ENCODE measurements at places on chromosomes 11 and 22.

DNA sequence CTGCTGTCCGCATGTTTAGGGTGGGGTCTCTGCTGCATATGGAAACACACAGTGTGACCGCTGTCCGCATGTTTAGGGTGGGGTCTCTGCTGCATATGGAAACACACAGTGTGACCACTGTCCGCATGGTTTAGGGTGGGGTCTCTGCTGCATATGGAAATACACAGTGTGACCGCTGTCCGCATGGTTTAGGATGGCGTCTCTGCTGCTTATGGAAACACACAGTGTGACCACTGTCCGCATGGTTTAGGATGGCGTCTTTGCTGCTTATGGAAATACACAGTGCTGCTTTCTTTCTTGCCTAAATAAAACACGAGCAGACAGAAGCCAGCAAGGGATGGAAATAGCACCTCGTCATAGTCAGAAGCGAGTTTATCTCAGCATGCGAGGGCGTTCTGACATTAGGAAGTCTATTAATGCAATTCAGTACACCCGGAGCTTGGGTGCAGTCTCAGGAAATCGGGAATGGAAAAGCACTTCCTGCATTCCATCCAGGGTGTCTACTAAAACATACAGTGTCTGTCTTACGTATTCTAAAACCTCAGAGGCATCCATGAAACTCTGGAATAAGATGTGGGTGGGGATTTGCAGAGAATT, 32.6 kb upstream of the TOLLIP start:
- no peak for DNase-seq

- no peak for DNase-seq
Observed at GRCh38 chr22:36148411-36148810, 12.1 kb downstream of the APOL3 start.

- no peak for DNase-seq
Observed at GRCh38 chr22:45211848-45212247, 28.8 kb downstream of the KIAA0930 start.

DNA sequence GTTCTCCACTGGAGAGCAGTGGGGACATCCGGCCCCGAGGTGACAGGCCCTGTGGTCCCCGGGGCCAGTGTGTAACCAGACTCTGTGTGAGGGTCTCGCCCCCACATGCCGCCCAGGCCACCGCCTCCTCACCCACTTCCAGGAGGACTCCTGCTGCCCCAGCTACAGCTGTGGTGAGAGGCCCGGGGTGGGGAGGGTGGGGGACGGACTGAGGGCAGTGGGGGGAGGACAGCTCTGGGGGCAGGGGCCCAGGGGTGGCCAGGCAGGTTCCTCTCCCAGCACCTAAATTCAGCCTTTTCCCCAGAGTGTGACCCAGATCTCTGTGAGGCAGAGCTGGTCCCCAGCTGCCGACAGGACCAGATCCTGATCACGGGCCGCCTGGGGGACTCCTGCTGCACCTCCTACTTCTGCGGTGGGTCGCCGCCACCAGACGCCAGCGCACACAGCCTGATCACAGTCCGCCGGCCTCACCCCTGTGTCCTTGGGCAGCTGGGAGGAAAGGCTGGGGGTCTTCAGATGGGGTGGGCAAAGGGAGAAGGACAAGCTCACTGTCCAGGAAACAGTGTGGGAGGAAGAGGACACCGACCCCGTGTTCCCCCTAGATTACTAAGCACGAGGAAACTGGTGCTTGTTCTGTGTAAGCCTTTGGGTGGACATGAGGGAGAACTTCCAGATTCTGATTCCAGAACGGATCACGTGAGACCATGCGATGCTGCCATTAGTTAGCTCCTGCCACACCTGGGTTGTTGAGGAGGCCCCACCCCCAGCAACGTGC, 84.4 kb upstream of the MYOD1 start:
- DNase-seq: no peak

GRCh38 chr22:40401532-40401931, 31.1 kb downstream of the SGSM3 start:
- no peak for DNase-seq

DNA sequence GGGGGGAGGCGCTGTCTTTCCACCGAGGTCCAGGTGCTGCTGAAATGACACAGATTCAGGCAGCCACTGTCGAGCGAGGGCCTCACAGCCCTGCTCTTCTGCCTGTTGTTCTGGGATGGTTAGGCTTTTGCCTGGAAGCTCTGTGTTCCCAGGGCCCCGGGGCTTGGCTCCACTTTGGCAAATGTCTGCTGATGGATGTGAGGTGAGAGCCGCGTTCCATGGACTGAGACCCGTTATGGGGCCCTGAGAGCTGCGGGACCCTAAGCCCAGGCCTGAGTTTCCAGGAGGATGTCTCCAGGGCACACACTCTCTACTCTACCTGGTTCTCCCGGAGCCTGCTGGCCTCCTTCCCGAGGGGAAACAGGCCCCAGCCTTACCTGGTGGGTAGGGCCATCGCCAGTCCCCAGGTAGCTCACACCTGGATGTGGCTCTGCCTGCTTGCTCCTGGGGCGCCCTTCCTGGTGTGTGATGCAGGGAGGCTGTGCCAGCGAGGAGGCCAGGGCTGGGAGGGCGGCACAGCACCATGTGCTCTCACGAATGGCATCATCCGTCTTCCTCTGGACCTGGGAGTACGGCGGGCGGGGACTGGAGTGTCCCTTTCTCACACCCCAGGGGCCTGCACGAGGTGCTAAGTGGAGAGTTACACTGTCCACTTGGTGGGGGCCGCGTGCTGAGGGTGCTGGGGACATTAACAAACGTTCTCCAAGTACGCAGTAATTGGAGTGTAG, 435.5 kb downstream of the TBC1D22A start:
- DNase-seq: no peak

DNA sequence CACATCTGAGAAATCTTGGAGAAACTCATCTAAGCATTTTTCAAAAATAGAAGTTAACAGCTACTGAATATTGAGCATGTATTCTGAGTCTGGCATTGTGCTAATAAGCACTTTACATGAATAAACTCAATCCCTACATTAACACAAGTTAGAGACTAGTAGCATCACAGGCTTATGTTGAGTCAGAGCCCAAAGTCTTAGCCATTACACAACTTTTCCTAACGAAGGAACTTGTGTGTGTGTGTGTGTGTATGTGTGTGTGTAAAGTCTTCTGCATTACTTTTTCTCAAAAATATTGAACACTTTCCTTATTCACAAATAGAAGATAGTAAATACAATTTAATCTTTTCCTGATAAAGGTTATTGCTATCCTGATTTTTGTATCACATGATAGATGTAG, 8.7 kb upstream of the CLPB start:
- no peak for DNase-seq

DNA sequence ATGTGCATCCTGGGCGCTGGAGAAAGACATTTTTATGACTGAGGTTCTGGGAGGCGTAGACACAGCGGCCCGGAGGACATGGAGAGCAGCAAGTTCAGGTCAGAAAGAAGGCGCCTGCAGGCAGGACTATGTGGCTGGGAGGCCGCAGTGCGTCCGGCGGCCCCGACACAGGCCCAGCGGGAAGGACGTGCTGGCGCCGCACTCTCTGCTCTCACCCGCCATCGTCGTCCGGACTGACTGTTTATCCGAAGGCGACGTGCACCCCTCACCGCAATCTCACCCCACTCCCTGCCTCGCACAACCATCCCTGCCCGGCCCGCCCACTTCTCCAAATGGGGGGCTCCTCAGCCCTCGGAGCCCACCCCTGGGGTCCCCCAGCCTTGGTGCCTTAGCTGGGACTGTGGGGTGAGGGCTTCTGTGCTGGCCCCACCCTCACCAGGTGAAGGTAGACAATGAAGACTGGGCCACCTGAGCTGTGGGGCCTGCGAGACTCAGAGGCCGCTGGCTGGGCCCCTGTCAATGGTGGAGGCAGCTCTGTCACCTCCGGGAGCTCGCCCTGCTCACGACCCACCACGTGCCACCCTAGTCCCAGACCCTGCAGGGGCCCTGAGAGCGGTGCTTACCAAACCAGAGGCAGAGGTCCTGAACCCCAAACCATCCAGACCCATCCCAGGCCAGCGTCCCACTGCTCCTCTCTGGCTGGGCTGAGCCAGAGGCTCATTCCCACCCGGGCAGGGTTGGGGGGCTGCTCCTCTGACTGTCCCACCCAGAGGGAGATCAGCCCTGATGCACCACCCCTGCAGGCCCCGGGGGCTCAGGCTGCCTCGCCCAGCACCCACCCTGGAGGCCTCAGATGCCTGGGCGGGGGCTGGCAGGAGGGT, 16.2 kb upstream of the MUC5B start:
- no peak for DNase-seq

- DNase-seq: no peak
Observed at GRCh38 chr11:95835351-95835750, 45.1 kb downstream of the CEP57 start.

- no peak for DNase-seq
Observed at GRCh38 chr11:133038850-133039249, 493.5 kb downstream of the OPCML start.

DNA sequence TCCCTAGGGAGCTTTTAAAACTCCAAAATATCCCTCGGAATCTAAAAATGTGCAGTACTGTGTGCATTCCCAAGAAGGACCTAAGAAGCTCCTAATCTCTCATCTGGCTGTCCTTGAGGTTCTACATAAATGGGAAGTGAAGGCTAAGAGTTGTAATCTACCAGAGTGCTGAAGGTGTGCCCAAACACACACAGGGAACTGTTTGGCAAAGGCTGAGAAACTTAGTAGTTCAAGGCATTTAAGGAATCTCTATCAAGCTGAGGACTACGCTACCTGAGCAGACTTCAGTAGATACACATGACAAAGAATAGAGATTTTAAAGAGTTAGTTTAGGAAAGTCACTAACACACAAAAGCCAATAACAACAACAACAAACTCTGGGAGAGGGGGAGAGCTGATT, 71.1 kb downstream of the TTC28 start:
- DNase-seq: no peak

DNA sequence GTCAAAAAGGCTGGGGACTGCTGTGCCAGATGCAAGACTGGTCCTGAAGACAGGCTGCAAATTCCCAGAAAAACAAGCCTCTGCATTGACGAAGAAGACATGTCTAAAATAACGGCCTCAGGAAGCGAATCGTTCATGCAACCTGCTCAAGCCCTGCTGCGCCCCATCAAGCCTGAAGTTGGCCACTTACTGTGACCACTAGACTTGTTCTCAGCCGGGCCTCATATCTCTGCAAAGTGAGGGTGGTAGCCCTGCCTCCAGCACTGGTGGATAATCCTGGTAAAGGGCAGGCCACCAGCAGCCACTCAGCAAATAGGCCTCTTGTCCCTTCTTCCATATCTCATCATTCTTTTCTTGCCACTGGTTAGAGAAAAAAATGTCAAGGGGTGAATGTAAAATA, 11.8 kb downstream of the LTO1 start:
- DNase-seq: no peak

GRCh38 chr22:49936973-49937757, 18.7 kb downstream of the CRELD2 start:
- no peak for DNase-seq

- no peak for DNase-seq
Observed at GRCh38 chr22:31841078-31841827, 87.4 kb downstream of the DEPDC5 start.

DNA sequence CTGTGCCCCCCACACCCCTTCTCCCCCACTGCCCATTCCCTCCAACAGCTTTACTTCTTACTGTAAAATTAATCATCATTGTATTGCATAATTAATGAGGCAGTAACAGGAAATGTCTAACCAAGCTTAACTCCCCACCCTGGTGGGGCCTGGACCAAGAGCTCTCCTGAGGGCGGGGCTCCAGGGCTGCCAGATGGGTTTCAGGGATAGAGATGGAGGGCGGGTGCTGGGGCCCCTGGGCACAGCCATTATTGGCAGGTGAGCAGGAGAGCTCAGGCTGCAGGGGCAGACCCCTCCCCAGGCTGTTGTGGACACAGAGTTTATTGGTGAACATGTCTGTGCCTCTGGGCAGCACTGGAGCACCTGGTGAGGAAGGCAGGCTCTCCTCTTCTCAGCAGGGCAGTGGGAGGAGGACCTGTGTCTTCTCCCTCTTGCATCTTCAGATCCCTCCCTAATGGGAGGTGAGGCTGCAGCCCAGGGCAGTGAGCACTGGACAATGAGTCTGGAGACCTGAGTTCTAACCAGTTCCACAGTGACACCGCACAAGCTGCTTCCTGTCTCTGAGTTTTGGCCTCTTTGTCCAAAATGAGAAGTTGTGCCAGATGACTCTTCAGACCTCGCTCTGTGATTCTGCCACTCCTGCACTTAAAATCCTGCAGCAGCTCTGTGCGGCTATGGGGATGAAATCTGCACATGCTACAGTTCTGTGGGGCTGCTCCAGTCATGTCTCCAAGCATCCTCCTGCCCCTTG, 233.3 kb downstream of the CEP164 start:
- DNase-seq: no peak

DNA sequence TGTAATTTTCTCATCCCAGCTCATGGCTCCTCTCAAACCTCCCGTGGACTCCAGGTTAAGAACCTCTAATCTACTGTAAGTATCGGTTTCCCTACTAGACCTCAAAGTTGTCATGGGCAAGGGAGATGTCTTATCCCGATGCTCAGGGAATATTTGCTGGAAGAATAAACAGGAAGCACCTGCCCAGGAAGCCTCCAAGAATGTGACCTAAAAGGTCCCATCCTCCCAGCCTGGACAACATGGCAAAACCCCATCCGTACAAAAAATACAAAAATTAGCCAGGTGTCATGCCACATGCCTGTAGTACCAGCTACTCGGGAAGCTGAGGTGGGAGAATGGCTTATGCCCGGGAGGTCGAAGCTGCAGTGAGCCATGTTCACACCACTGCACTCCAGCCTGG, 62.4 kb downstream of the APOL1 start:
- no peak for DNase-seq

DNA sequence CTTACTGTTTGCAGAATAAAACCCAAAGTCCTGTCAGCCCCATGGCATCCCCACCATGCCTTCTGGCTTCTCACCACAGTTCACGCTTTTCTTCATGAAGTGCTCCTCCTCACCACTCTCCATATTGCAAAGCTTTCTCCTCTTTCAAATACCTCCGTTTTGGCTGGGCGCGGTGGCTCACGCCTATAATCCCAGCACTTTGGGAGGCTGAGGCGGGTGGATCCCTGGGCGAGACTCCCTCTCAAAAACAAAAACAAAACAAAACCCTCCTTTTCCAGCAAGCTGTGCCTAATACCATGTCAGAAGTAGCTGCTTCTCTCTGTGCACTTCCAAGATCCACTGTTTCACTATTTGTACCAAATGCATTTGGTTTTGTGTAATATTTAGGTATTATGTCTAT, 6.7 kb downstream of the BACE1 start:
- no peak for DNase-seq

DNA sequence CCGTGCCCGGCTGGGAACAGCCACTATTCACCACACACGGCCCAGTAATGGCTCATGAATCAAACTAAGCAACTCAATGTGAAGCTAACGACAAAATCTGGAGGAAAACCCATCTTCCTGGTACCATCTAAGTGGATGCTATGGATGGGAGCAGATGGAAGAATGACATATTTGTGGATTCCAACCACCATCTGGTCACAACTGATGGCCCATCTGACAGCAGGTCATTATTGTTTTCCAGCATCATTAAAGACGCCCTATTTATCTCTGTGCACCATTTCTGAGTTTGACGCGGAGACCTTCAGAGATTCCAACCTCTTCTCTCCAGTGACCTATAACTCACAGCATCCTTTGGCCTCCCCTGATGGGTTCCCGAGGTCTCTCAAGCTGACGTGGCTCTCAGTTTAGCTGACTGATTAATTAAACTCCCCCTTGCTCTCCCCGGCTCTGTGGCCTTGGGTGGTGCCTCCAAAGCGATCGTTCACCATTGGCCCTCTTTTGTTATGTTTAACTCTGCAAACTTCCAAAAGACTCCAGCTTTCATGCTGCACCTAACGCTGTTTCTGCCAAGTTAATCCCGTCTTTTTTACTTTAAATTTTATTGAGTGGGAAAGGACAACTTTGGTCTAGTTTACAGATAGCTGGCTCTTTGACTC, 1514.4 kb downstream of the BRD1 start:
- no peak for DNase-seq
